ENCODE measurements at places on chromosomes 4 and X.

DNA sequence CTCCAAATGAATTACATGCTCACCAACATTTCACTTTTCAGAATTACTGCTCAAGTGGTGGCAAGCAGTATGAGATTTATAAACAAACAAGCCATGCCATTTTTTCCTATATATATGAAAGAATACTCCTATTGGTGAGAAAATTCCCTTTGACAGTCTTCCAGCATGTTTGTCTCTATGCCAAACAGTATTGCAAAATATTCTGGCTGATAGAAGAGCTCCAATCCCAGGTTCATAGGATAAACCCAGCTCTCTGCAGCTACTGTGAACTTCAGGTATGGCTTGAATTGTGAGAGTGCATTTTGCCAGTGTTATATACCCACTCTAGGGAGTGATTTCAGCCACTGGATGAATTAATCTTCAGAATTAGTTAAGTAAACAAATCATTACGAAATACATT is 108.8 kb downstream of the MAGEC2 start:
- DNase-seq, result no peak

DNA sequence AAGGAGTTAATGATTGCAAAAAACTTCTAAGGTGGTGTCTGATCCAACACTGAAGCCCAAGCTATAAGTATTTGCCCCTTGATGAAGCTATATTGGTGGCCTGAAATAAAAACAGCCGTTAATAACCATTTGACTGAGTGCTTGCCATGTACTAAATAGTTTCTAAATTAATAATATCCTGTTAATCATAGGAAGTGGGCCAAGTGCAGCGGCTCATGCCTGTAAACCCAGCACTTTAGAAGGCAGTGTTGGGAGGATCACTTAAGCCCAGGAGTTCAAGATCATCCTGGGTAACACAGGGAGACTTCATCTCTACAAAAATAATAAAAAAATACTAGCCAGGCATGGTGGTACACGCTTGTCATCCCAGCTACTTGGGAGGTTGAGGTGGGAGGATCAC is 8.3 kb downstream of the NDP start:
- DNase-seq, result no peak

DNA sequence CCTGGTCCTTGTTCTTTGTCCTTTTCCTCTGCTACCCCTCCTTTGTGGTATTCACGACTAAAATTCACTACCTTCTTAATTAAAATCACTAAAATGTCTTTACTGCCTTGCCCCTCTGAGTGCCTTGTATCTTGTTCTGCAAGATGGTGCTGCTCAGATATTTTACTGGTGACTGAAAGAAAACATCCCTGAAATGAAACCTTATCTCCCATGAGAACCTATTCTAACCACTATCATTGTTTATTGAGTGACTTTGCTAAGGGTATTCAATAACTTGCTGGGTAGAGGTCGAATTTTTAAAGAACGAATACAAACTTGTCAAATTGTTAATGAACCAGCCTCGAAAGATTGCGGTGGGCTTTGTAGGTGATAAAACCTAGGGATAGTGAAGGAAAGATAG is 52.8 kb downstream of the SPRY1 start:
- no peak for DNase-seq

DNA sequence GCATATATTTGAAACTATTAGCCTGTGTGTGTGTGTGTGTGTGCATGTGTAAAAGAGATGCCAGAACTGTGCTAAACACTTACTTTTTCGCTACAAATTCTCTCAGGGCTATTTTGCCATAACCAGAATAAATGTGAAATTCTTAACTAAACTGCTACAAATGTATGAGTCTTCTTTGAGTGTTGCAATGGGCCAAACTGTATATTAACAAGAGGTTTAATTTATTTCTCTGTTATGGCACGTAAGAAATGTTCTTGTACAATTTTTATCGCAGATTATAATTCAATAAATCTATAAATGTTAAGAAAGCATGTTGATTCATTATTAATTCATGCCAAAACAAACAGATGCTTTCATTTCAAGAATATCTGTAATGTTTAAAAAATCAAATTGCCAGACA is 454.5 kb upstream of the PCDH7 start:
- no peak for DNase-seq

DNA sequence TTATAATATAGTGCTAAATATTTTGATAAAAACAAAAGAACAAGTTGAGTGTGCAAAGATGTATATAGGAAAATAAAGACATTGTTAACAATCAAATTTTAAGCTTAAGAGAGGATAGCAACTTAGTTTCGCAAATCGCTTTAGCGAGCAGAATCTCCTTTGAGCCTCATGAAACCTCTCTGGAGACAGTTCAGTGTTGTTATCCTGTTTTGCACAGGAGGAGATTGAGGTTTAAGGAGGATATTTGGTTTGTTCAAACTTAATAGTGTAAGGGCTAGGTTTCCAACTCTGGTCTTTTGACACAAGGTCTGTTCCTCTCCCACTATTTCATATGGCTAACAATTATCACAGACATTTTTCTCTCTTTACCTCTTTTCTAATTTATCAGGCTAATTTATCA is 1848.5 kb upstream of the TENM3 start:
- no peak for DNase-seq

GRCh38 chr4:179164267-179164999 is 1722.2 kb upstream of the AGA start:
- DNase-seq, result no peak

DNA sequence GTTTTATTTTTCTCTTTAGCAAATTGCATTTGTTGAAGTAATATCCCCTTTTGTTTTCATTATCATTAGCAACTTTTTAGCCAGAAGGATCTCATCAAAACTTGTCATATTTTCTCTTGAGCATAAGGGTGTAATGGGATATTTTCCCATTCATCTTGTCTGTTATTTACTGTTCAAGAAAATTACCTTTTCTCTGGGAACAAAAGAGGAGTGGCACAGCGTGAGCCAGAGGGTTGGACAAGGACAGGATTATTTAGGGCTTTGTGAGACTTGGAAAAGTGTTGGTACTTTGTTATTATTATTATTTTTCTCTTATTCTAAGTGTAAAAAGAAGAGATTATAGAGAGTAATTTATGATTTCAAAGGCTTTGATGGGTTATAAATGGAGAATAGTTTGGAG is 135.9 kb downstream of the PRKX start:
- no peak for DNase-seq

- no peak for DNase-seq
Observed at GRCh38 chr4:162793571-162793970, 373.1 kb downstream of the NAF1 start.

DNA sequence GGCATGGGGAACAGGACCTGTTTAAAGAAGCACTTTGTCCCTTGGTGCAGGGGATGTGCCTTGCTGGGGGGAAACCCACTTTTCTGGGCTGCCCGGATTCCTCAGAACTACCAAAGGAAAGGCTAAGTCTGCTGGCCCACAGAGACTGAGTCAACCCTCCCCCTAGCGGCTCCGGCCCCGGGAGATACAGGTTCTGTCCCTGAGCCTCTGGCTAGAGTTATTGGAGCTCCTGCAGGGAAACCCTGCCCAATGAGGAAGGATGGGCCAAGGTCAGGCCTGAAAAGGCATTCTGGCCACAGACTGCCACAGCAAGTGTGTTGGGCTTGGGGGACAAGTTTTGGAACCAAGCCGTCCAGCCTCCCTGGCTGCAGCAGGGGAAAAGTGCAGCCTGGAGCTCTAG is 490.9 kb upstream of the ACTRT1 start:
- DNase-seq, result no peak

DNA sequence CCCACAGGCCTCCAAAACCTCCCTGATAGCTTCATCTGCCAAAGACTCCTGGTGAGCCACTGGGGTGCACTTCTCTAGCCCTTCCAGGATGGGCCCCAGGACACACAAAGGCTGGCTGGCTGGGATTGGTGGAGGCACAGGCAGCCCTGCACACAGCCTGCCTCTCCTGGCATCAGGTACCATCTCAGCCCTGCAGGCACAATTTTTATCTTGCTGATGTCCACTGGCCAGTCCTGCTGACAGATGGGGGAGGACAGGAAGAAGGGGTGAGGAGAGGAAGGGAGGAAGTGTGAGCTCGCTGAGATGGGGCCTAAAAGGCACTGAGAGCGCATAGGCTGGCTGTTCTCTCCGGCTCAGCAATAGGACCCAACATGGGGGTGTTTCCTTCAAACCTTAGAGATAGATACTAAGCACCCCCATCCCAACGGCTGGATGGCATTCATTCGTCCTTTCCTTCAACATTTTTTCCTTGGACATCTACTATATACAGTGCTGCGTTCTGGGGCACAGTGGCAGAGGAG is 92.7 kb downstream of the PJA1 start:
- no peak for DNase-seq

DNA sequence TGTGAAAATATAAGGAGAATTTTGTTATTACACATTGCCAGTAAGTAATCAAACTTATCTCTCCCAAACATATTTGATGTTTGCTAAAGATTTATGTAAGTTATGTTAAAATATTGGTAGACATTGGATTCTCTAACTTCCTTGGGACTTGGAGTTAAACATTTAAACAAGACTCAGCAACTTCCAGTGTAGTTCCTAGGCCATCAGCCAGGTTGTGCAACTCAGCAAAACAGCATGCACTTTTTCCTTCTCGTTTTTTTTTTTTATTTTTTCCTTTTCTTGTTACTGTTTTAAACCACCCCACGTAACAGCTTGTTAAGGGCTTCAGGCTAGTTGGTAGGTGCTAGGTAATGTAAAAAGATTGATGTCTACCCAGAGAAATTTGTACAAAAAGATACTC is 510.4 kb downstream of the ANKRD50 start:
- no peak for DNase-seq

DNA sequence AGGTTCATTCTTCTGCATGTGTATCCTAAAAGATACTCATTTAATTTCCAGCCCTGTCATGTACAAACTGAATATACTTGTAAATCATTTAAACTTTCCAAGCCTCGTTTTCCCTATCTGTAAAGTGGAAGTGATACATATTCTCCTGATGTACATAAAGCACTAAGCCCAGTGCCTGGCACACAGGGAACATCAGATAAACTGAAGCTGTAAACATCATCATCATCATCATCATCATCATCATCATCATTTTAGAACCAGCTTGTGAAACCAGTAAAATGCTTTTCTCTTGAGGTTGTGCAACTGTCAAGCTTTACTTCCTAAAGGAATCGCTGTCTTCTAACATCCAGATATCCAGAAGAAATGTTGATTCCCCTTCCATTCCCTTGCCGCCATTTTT is 83.3 kb upstream of the ANXA3 start:
- DNase-seq, result no peak

GRCh38 chr4:42718336-42718735 is 61.4 kb upstream of the ATP8A1 start:
- DNase-seq, result no peak

DNA sequence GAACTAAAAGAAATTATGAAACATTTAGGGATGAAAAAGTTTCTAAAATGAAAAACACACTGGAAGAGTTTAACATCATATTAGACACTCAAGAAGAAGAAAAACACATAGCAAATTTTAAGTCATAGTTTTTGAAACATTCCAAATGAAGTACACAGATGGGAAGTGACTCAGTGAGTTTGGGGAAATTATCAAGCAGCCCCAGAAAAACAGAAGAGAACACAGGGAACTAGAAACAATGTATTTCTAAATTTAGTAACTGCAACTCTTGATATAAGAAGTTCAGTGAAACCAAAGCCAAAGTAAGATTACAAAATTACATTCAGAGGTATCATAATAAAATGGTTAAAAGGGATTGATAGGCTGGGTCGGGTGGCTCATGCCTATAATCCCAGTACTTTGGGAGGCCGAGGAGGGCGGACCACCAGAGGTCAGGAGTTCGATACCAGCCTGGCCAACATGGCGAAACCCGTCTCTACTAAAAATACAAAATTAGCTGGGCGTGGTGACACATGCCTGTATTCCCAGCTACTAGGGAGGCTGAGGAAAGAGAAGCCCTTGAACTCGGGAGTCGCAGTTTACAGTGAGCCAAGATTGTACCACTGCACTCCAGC is 461.2 kb downstream of the KCTD8 start:
- DNase-seq, result no peak

DNA sequence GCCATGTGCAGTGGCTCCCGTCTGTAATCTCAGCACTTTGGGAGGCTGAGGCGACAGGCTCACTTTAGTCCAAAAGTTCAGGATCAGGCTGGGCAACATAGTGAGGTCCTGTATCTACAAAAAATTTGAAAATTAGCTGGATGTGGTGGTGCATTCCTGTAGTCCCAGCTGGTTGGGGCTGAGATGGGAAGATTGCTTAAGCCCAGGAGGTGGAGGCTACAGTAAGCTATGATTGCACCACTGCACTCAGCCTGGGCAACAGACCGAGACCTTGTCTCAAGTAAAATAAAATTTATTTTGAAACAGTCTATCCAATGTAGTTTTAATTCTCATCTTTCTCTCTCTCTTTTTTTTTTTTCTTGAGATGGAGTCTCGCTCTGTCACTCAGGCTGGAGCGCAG is 21.1 kb downstream of the RBM10 start:
- DNase-seq, result no peak

DNA sequence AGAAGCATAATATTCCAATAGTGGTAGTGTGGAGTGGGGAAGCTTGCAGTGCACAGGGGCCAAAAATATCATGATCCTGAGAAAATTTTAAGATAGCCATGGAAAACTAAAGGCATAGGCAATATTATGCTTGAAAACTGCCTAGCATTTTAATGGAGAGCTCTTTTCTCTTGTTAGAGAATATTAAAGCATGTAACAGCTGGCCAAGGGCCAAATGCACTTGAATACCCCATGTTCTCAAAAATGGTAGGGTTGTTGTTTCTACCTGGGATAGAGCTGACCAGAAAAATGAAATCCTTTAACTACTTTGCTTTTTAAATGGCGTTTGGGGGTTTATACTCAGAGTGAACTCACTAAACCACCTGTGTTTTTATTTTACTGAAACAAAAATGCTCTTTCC is 739.6 kb upstream of the SLIT2 start:
- no peak for DNase-seq

GRCh38 chr4:188201851-188202250 is 62.6 kb downstream of the TRIML1 start:
- no peak for DNase-seq

DNA sequence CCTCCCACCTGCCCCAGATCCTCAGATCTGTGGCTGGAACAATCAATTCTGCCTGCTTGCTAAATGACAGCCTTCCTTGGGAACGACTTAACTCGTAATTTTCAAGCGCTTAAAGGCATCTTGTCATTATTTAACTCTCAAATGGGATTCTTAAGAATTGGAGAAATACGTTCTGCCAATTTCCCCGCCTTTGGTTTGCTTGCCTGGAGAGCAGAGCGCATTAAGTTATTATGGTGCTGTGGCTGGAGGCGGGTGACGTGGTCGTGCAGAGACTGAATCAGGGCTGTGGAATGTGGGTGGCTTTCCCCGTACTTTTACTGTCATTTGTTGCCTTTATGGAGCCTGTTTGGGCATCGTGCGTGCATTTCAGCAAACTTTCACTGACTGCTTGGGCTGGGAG is 78.9 kb upstream of the PSAPL1 start:
- peak; percentile 4 for DNase-seq

- DNase-seq, result no peak
Observed at GRCh38 chr4:32790803-32791202, 2070.6 kb downstream of the PCDH7 start.

GRCh38 chrX:63993936-63994335 is 208.9 kb upstream of the ARHGEF9 start:
- no peak for DNase-seq

DNA sequence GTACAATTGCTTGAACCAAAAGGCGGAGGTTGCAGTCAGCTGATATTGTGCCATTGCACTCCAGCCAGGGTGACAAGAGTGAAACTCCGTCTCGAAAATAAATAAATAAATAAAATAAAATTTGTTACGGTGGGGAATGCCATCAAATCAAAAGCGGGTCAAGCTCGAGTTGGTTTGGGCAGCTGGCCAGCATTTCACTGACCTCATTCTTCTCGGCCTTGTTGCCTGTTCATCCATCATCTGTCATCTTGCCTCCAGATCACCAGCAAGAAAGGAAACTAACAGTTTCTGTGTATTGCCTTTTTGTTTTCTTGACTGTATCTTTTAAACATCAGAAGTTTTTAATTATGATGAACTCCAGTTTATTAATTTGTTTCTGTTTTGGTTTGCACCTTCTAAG is 31.5 kb upstream of the KLHL2 start:
- no peak for DNase-seq

Data from AG04449 (cell line).